ENCODE measurements at places on chromosomes 5 and 9. TPM values are rescaled to one million over a fixed set of nuclear protein-coding genes. Genes with fewer than 3 reads are reported as not detected.

The MAMDC4 gene
- total RNA-seq: 7.9 TPM

The RAD23B gene
- total RNA-seq: 142 TPM

The TAF1L gene
- total RNA-seq: not detected

The ZNF454 gene
- total RNA-seq: 0.07 TPM

Measured in hepatocyte (in vitro differentiated cells).